Panc1 (cell line): ENCODE measurements at places on chromosomes 3 and 15.
A peak's percentile ranks its signal among the peaks of the same experiment; 100 is the strongest.

DNA sequence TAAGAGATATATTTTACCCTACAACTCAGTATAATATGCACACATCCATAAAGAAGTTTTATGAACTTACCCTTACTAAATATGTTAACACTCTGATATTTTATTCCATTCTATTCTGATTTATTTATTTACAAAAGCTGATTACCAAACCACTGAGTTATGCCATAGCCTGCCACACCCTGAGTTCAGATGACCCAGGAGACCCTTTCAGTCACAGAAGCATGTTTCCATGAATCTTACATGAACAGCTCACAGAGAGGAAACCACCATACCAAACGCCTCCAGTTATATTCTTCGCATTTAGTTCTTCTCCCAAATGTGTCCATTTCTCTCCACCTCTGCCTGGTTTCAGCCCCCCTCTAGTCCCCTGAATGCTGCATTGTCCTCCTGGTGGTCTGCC, 103.5 kb downstream of the SEMA5B start:
- DNase-seq, result no peak

GRCh38 chr15:65423976-65424679, 1.4 kb upstream of the IGDCC4 start:
- DNase-seq, result no peak

- no peak for DNase-seq
These were observed 41.1 kb upstream of the CTSH start for GRCh38 chr15:78985859-78986475.

- no peak for DNase-seq
These were observed 184.3 kb downstream of the PLCH1 start for GRCh38 chr3:155560594-155560993.

- no peak for DNase-seq
These were observed 9.6 kb upstream of the RNF111 start for GRCh38 chr15:58977887-58978286.

DNA sequence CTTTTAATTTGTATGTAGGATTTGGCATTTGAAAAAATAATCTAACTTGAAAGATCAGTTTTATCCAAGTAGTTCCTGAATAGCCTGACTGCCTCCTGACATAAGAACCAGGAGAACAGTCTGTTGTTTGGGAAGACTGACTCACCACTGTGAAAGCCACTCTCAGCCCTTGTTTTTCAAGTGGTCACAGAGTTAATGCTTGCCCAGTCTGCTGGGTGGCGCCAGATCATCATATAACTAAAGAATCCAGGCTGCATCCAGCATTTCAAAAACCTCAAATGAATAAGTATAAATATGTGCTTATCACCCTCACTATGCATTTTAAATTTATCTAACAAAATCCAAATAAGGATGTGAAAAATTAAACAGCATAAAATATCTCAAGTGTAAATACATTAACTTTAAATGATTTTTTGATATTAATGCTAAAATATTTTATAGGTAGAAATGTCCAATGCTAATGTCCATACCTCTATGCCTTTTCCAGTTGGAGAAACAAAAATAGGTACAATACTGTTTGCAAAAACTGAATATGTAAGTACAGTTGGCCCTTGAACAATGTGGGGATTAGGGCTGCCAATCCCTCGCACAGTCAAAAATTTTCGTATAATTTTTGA, 26.9 kb upstream of the ZBBX start:
- DNase-seq, result peak; percentile 15

DNA sequence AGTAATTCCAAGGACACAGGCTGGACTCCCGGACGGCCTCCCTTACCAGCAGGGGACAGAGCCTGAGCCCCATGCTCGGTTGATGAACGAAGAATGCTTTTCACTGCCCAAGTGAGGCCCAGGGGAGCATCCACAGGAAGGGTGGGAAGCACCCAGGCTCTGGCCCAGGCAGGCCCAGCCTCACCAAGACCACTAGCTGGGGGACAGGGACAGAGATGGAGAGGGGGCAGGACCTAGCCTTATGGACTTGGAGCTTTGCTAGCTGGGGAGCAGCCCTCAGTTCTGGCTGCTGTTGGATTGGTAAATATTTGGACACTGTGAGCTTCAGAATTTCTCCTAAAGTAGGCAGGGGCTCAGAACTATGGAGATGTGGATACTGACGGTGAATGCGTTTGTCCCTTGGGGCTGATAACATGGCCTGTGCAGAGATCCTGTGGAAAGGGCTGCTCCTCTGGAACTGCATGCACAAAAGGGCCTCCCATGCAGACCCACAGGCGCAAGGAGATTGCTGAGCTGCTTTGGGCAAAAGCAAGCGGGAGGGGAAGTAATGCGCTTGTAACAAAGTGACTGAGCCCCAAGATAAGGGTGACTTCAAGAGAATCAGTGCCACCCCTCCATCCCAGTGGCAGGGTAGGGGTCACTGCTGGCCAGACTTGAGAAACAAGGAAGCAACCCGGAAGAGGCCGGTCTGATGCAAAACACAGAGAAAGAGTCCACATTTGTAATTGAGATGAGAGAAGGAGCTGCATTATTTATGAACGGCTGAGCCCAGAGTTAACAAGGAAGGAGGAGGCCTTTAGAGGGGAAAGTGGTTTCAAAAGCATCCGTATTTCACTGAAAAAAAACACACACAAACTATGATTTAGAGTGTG, 70.1 kb upstream of the MEF2A start:
- no peak for DNase-seq

GRCh38 chr15:82045892-82046665, at the start of gene MEX3B:
TSS of gene MEX3B (minus strand) at chr15:82046018. CDS start at chr15:82045705, 313 bp downstream.
- peak; percentile 56 for DNase-seq

- DNase-seq, result no peak
These were observed 23.2 kb upstream of the PARL start for GRCh38 chr3:183907911-183908331.

GRCh38 chr15:83099290-83099689, 8.2 kb upstream of the TM6SF1 start:
- no peak for DNase-seq

DNA sequence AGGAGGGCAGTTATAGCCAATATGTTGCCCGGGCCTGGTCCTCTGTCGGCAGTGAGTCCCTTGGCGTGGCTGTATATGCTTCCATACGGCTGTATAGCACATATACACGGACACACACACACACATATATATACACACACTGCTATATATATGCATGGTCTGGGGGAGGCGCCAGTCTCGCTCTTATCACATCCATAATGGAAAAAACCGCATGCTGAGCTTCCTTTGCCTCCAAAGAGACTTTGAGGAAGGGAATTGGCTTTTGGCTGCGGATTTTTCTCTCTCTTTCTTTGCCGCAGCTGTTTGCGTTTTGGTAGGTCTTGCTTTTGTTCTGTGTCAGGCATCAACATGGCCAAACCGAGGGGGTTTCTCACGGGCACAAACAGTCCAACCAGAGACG, 11.3 kb upstream of the TMEM115 start:
- DNase-seq, result no peak

GRCh38 chr3:44762170-44762677, 630 bp downstream of the KIF15 start:
- DNase-seq, result peak; percentile 4

DNA sequence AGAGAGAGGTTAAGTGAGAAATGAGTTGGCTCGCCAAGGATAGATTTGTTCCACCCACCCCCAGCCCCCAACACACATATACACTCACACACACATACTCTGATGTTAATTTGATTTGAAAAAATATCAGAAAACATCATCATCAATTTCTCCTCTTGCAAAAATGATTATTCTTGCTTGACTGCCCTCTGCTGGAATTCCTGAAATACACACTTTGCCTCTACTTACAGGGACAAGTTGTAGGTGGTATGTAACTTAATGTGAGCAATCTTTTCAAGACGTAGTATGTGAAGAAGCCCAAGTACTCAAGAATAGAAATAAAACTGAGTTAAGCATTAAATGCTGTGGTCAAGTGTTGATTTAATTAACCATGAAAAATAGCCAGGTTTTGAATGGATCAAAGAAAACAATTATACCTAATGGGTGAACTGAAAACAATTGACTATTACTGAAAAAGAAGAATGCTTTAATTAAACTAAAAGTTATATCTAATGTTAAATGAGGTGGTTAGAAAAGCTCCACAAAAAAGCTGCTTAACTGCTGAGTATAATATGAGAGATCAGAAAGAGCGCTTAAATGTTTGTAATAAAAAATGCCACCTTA, 46.6 kb upstream of the MDFIC2 start:
- DNase-seq, result peak; percentile 4

DNA sequence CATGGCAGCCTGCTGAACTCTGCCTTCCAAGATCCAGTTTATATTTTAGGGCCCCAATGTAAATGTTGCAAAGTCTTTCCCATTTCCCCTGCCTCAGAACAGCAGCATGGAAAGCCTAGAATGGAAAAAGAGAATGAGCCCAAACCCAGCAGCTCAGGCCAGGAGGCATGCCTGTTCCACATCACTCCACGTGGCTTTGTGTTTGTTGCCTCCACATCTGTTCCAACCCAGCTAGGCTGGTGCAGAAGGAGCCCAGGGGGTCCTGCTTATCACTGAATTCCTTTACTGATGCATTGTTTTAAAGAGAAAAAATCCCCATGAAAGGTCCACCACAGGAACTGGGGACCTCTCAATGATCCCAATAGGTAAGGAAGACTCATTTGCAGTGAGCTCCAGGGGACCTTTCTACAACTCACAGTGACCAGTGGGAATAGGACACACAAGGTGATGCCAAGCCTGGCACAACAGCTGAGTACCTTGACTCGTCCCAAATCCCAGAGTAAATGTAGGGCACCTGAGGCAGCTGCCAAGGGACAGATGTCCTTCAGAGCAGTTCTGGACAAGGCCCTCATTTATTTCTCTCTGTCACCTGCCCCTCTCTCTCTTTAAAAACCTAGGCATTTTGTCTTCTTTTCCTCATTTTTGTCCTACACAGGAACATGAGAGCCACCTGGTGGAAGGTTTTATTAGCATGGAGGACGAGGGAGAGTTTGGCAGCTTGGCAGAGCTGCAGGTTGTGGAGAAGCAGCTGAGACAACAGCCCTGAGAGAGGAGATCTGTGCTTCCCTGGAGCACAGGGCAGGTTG, 41.7 kb upstream of the ADAMTS17 start:
- DNase-seq, result no peak

- DNase-seq, result no peak
These were observed 113.4 kb downstream of the CCNL1 start for GRCh38 chr3:157046520-157046919.

DNA sequence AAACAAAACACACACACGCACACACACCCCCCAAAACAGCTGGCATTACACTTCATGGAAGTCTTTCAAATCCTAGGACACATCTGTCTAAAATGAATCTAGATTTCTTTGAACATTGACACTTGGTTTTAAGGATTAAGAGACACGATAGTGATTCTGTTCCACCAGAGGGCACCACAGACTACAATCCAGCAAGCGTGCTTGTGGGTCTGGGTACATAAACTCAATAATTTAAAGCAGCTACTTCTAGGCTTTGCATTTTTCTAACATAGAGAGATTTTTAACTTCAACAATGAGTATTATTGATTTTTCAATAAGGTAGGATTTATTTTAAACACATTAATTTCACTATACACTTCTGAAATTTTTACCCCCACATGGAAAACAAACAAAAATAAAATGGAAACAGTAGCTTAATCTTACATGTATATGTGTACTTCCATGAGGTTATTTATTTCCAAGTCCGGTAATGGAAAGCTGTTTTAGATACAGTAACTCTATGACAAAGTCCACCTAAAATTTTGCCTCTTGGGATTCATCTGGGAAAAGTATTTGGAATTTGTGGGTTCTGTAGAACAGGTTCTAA, 564.0 kb upstream of the TGFBR2 start:
- DNase-seq, result peak; percentile 38

GRCh38 chr3:112484352-112484751, 14.9 kb downstream of the BTLA start:
- DNase-seq, result no peak

- no peak for DNase-seq
These were observed 19.4 kb upstream of the SKOR1 start for GRCh38 chr15:67805666-67806516.

DNA sequence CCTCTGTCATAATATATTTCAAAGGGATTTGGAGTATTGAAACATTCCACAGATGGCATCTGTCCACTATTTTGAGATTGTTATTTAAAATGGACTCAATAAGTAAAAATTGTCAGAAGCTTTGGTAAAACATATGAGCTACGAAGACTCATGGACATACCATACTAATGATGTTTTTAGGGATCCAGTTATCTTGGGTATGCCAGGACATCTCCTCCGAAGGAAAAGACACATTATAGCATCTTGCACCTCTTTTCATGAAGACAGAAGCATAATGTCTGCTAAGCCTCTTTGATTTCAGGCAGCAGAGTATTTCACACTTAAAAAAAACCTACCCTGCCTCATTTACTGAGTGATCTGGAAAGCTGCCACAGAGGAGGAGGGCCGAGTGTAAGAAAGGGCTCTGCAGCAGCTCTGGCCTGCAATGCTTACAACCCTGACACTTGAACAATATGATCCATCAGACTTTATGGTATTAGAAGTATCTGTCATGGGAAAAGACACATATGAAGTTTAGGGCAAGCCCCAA, 284.8 kb downstream of the TUSC7 start:
- DNase-seq, result no peak

- DNase-seq, result no peak
These were observed 29.1 kb upstream of the CHST2 start for GRCh38 chr3:143090486-143090885.

DNA sequence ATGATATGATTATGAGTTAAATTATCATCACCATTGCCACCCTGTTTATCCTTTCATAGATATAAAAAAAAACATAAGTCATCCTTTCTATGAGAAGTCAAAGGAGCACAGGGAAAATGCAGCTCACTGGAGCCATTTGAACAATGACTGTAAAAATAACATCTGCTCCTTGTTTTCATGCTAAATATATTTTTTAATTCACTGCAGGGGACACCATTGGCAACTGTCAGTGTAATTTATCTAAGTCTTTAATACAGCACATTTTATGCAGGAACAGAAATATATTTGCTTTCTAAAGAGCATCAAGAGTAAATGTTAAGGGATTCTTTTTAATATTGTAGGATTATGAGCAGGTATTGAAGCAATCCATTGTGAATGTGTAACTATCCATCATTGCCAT, 371.3 kb downstream of the ZBBX start:
- no peak for DNase-seq

- DNase-seq, result no peak
These were observed 4.2 kb downstream of the TBC1D23 start for GRCh38 chr3:100265016-100265415.

- no peak for DNase-seq
These were observed 142.2 kb upstream of the CNTN3 start for GRCh38 chr3:74756674-74757073.

GRCh38 chr15:80482696-80483095, 78.5 kb downstream of the ARNT2 start:
- no peak for DNase-seq

DNA sequence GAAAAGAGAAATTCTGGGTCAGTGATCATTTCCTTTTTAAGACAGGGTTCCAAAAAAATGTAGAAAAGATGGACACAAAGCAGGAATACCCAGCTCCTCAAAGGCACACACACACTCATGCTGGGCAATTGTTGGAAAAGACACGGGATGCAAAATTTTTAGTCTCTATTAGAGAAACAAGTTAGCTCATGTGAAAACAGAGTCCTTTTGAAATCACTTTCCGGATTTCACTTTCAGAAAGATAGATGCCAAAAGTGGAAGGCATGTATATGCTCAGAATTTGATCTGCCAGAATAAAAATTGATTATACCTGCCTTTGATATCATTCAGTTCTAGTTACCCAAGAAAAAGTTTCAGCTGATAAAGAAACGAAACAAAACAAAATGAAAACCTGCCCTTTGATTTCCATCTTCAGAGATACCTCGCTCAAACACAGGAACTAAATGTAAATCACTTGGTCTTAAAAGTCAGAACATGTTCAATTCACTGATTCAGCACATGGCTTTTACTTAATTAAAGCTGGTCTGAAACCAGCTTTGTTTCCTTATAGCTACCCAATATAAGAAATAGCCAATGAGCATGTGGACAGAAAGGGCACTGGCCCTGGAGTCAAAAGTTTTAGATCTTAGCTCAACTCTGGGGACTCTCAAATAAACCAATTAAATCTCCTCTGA, 52.8 kb downstream of the PLD1 start:
- DNase-seq, result no peak
